ENCODE measurements at places on chromosomes 5 and 9.

DNA sequence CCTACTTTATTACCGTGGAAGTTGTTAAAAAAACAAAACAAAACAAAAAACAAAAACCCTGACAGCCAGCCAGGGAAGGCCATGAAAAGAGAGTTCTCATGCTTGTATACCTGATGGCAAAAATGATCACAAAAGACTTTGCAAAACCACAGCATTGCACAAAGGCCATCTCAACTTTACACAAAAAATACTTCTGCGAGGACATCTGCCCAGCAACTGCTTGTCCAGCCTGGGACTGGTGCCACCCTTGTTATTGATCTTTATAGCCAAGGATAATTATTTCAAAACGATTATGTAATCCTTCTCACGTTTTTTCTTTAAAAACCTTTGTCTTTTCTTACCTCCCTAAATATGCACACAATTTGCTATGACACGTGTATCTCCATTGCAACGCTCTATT, 42.2 kb upstream of the SLC28A3 start:
- DNase-seq = no peak

GRCh38 chr9:121819428-121820231, 168.2 kb downstream of the DAB2IP start:
- peak; percentile 68 for DNase-seq

GRCh38 chr5:11069041-11069440, 308.0 kb upstream of the DAP start:
- DNase-seq = no peak

DNA sequence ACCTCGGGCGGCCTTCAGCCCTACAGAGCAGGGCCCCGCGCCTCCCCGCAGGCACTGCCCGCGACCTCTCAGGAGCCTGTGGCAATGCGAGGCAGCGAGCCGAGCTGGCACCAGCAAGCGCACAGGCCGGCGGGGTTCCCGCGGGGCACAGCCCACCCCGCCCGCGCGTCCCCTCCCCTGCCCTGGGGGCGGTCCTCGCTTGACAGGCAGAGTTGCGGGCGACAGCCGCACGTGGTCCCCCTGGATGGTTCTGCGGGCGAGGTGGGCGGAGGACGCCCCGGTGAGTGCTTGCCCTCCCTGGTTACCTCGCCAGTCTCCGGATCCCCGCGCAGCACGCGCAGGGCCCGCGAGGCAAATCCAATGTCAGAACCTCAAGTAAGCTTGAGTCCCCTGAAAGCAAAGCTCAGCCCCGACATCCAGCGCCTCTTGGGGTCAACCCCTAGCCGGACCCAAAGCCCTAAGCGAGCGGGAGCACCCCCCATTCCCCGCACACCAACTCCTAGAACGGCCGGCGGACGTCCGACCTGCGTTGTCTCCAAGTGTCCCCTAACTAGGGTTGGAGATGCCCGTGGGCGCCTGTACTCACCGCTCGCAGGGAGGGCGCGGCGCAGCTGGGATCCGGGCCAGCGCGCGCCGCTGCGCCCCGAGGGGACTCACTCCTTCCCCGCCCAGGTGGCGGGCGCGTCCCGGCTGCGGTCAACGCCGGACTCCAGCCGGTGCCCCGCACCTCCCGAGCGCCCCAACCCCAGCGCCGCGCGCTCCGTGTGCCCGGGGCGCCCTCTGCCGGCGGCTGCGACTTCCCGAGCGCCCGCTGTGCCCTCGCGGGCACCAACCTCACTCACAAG, at the start of gene DRD1:
Gene DRD1 (minus strand): TSS at position 123 of the 845 bp plus-strand sequence. CDS start 1,083 bp downstream, outside the sequence.
- DNase-seq = peak; percentile 91

DNA sequence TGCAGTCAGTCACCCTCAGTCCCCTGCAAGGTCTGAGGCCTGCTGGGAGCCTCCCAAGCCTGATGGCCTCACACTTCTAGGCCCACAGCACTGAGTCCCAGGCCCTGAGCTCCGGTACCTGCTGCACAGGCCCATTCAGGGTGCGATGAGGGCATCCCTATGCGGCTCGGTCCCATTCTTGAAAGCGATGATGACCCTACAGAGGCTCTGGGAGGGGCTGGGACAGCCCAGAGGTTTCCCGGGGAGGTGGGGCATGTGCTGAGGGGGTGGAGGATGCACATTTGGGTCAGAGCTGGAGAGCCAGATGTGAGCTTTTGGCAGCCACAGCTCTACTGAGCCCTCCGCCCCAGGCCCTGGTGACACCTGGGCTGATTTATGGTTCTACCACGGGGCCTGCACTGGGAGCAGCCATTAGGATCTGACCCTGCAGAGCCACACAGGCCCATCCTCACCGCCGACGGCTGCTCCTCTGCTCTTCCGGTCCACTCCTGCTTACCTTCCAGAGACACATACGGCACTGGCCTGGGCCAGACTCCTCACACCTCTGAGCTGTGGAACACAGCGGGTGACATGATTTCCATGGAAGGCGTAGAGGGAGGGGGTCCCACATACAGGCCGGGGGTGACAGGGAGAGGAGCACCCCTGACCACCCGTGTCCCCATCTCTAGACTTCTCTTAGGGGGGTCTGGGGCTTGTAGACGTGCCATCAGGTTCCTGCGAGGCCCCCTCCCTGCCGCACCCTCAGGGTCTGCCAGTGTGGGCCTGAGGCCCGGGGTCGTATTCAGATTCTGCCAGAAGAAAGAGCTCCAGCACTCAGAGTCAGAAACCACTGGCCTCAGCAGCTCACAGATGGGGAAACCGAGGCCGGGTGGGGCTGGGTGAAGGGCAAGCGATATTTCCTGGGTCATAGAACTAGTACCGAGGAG, 53.4 kb downstream of the COL23A1 start:
- no peak for DNase-seq

GRCh38 chr5:61625681-61626621, 293.9 kb downstream of the ZSWIM6 start:
- DNase-seq = peak; percentile 89

DNA sequence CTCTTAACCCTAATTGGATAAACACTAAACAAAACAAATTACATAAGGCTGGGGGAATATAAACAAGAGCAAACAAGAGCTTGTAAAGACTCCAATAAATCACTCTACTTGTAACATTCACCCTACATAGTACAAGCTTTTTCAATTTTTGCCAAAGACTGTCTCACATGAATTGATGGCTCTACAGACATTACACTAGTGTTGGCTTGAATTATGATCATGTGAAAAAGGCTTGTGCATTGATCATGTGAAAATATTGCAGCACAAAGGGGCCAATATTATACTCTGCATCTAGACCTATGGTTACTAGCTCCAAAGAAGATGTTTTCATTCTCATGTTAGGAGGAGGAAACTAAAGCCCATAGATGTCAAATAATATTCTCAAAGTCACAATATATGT, 212.6 kb downstream of the MCTP1 start:
- no peak for DNase-seq

DNA sequence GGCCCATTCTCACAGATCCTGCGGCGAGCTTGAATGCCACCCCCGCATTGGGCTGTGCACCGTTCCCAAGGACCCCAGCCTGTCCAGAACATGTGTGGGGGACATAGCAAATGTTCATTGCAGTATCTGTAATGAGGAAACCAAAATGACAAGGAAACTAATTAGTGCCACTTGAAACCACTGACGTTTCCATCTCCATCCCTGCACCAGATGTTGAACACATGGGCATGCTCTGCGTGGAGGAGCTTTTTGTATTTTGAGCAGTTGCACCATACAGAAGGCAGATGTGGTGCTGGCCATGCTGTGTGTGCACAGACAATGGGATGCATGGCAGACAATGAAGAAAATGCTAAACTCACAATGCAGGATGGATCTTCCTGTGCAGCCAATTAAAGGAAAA, 437.7 kb downstream of the SEMA5A start:
- DNase-seq = no peak

DNA sequence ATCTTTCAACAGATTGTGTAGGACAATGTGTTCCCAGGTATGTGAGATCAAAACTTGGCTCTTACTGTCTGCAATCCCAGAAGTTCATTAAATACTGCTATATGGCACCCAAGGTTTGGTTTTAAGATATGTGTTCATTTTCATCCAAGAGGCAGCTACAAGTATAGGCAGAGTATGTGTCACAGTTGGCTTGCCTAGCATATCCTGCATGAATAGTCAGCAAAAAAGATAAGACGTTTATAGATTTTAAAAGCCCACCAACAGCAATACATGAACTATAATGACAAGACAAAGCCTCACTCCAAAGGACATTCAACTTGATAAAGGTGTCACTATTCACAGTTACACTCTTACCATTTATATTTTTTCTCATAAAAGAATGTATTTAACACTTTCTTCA, 99.1 kb downstream of the BNC2 start:
- no peak for DNase-seq

- no peak for DNase-seq
Measured at GRCh38 chr9:91181541-91181940, 180.2 kb downstream of the AUH start.

DNA sequence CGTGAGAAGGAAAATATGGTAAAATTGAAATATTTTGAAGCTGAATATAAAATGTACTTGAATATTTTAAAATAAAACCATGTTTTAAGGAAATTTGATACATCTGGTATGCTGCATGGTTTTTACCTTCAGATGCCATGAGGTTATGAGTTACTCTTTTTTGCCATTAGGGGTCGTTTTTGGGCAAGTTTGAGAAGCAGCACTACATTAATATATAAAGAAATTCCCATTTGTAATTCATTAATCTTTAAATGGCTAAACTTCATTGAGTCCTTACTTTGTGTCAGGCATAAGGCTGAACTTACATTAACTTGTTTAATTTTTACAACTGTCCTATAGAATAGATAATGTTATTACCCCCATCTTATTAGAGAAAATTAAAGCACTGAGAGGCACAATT, 152.3 kb downstream of the KDM4C start:
- no peak for DNase-seq

DNA sequence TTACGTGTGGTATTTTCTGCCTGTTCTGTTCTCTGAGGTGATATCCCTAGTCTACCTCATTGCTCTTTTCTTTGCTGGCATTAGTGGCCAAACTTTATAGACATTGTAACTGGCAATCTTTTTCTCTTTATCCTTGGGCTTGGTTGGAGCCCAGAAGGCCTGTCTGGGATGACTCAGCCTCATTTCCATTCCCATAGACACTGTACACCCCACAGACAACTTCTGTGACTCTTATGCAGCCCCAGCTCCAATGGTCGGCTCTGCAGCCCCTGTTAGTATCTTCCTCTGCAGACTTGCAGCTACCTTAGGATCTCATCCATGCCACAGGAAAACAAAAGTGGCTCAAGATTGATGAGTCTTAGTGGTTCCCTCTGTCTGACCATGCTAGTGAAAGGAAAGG, 79.8 kb downstream of the CFAP95 start:
- DNase-seq = no peak

DNA sequence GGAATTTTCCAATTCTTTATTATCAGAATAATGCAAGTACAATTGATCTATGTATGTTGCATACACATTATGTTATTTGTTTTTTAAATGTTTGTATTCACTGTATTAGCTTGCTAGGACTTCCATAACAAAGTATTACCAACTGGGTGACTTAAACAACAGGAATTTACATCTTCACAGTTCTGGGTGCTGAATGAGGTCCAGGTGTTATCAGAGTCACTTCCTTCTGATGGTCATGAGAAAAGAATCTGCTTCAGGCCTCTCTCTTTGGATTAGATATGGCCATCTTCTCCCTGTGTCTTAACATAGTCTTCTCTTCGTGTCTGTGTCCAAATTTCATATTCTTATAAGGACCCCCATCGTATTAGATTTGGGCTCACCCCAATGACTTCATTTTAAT, 229.1 kb upstream of the TRPC7 start:
- DNase-seq = no peak

- no peak for DNase-seq
Measured at GRCh38 chr5:76590027-76590426, 33.2 kb downstream of the F2RL2 start.

- DNase-seq = peak; percentile 80
Measured at GRCh38 chr5:65722575-65723403, 784 bp downstream of the NLN start.

GRCh38 chr9:130193531-130194377, 21.6 kb downstream of the NCS1 start:
- DNase-seq = peak; percentile 70

- DNase-seq = peak; percentile 24
Measured at GRCh38 chr9:20139763-20140290, 351.0 kb upstream of the SLC24A2 start.

- no peak for DNase-seq
Measured at GRCh38 chr9:71036501-71036900, 84.9 kb downstream of the TRPM3 start.

DNA sequence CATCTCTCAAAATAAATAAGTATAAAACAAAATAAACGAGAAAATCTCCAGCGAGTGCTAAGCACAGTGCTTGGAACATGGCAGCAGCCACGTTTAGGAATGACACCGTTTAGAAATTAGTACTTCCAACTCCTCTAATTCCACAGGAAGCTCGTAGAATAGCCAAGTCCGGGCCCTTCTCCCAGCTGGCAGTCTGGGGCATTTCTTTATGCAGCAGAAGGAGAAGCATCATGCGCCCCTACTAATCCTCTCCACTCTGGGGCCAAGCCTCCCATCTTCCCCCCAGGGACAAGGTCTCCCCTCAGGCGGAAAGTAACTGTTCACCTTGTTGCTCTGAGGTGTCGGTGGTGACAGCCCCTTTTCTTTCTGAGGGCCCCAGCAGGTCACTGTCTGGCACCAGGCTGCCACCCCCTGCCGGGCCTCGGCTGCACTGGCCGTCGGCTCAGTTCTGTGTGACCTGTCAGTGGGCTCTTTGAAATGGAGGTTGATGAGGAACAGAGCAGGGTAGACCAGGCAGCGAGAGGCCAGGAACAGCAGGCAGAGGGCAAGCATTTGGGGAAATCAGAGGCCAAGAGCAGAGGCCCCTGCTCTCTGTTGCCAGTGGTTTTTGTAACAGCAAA, 113.5 kb upstream of the WWC1 start:
- peak; percentile 80 for DNase-seq

DNA sequence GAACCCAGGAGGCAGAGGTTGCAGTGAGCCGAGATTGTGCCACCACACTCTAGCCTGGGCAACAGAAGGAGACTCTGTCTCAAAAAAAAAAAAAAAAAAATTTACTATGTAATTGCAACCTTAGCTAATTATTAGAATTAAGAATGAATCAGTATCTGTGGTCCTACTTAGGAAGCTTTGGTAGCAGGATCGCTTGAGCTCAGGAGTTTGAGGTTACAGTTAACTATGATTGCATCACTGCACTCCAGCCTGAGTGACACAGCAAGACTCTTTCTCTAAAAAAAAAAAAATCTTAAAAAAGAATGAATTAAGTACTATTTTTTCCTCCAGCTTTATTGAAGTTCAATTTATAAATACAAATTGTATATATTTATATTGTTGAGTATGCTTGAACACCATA, 16.7 kb downstream of the NDUFAF2 start:
- no peak for DNase-seq

DNA sequence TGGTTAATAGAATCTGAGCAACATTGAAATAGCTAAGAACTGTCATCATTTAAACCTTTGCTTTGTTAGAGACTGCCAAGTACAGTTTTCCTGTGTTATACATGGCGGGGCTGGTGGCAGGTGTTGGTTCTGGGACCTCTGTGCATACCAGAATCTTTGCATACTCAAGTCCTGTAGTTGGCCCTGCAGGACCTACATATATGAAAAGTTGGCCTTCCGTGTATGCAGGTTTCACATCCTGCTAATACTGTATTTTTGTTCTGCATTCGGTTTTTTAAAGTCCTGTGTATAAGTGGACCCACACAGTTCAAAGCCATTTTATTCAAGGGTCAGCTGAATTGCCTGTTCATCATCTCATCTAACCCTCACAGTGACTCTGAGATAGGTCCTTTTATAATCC, 36.4 kb downstream of the LARP1 start:
- DNase-seq = no peak

GRCh38 chr5:139301808-139302499, 8.4 kb downstream of the MATR3 start:
- DNase-seq = no peak
